ENCODE measurements at places on chromosomes 5 and 9. TPM values are rescaled to one million over a fixed set of nuclear protein-coding genes. Genes with fewer than 3 reads are reported as not detected.

GRCh38 chr5:132221781-132222648 lies 5.6 kb downstream of the P4HA2 start:
- H3K36me3 ChIP-seq = no peaks in the 10 kb centered on the region
- H3K27ac ChIP-seq = peak overlapping the region; percentile 20
- no peak overlapping the region for H3K4me3 ChIP-seq
- H3K4me1 ChIP-seq = peaks cover 11% of the 10 kb centered on the region
- no peaks in the 10 kb centered on the region for H3K27me3 ChIP-seq
- DNase-seq = no peak

Gene CXCL14
- total RNA-seq = not detected

Gene PCDHB14
- total RNA-seq = 0.48 TPM

GRCh38 chr9:1236061-1236460 lies 185.9 kb downstream of the DMRT2 start:
- peaks cover 3% of the 10 kb centered on the region for H3K27me3 ChIP-seq
- H3K36me3 ChIP-seq = no peaks in the 10 kb centered on the region
- no peaks in the 10 kb centered on the region for H3K4me1 ChIP-seq
- no peak overlapping the region for H3K27ac ChIP-seq

DNA sequence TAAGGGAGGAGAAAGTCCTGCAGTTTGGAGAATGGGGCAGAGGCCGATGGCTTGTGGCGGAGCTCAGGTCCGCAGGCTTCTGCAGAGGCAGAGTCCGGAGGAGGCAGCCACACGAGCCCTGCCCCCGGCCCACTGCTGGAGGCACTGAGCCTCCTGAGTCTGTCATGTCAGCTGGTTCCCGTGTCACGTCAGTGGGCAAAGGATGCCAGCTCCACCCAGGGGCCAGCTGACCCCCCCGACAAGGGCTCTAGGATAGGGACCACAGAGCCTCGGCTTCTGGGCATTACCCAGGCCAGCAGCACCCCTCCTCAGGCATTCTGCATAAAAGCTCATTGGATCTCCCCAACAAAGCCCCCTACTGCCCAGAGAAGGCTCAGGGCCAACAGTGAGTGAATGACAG lies 8.5 kb downstream of the SH3PXD2B start:
- peaks cover 2% of the 10 kb centered on the region for H3K27me3 ChIP-seq
- H3K4me3 ChIP-seq = no peak overlapping the region
- no peaks in the 10 kb centered on the region for H3K4me1 ChIP-seq
- no peak overlapping the region for H3K27ac ChIP-seq
- H3K36me3 ChIP-seq = no peaks in the 10 kb centered on the region
- DNase-seq = no peak

- peaks cover 27% of the 10 kb centered on the region for H3K4me1 ChIP-seq
- H3K27me3 ChIP-seq = no peaks in the 10 kb centered on the region
- DNase-seq = no peak
- H3K4me3 ChIP-seq = no peak overlapping the region
- no peak overlapping the region for H3K27ac ChIP-seq
- peaks cover 7% of the 10 kb centered on the region for H3K36me3 ChIP-seq
Observed at GRCh38 chr9:278651-279050, 64.0 kb downstream of the DOCK8 start.

- H3K4me3 ChIP-seq = no peak overlapping the region
- H3K36me3 ChIP-seq = no peaks in the 10 kb centered on the region
- no peak for DNase-seq
- no peaks in the 10 kb centered on the region for H3K27me3 ChIP-seq
- no peak overlapping the region for H3K27ac ChIP-seq
- H3K4me1 ChIP-seq = no peaks in the 10 kb centered on the region
Observed at GRCh38 chr9:81607593-81608288, 81.6 kb downstream of the TLE1 start.

Gene PRELID2
- not detected for total RNA-seq

Gene PAEP
- not detected for total RNA-seq

Gene TAF11L5
- not detected for total RNA-seq

DNA sequence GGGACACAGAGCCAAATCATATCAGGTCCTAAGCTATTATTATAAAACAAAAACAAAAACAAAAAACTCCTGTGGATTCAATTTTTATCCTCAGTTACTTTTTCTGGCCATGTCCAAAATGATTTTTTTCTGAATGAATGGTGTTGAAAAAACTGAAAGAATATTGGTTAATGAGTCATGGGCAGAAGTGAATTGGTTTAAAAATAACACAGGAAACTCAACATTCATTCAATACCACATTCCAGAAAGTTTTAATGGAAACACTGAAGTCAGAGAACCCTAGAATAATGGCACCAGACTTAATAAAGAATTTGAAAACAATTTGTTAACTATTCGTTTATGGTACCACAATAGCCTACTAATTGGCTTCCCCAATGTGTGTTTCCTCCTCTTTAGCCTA lies 102.4 kb upstream of the CDH9 start:
- no peaks in the 10 kb centered on the region for H3K27me3 ChIP-seq
- no peak overlapping the region for H3K27ac ChIP-seq
- H3K4me1 ChIP-seq = no peaks in the 10 kb centered on the region

Gene QRFP
- not detected for total RNA-seq

DNA sequence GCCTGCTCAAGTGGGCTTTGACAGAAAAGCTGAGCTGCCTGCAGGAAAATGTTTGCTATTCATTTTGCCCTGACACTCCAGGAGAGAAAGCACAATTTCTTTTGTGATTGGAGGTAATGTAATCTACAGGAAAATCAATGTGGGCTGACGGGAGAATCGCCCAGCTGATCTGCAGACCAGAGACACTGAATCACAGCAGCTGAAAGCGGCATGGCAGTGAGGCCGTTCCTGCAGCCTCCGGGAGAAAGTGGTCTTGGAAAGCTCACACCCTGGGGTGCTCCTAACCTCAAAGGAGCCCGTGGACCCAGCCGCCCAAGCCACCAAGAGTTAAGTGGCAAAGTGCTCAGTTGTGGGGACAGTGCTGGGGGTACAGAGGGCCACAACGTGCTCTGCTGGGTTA lies 593.6 kb downstream of the BNC2 start:
- no peak for DNase-seq
- no peak overlapping the region for H3K27ac ChIP-seq
- no peaks in the 10 kb centered on the region for H3K36me3 ChIP-seq
- H3K4me3 ChIP-seq = no peak overlapping the region
- no peaks in the 10 kb centered on the region for H3K27me3 ChIP-seq

- H3K4me3 ChIP-seq = no peak overlapping the region
- no peak overlapping the region for H3K27ac ChIP-seq
- no peaks in the 10 kb centered on the region for H3K4me1 ChIP-seq
- no peaks in the 10 kb centered on the region for H3K36me3 ChIP-seq
- H3K27me3 ChIP-seq = no peaks in the 10 kb centered on the region
Observed at GRCh38 chr9:8572209-8572608, 772.6 kb upstream of the DMAC1 start.

DNA sequence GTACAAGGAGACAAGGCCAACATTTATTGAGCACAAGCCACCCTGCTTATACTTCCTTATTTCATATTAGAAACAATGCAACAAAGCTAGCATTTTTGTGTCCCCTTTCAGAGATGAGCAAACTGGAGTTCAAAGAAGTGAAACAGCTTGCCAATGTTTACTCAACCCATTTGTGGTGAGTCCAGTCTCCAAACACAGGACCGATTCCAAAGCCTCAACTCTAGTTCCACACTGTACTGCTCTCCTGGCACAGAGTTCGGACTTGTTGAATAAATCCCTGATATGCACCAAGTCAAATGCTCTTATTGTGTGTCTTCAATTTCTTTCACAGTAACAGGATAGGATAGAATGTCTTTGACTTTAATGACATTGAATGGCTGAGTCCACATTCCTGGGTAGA lies 604.8 kb upstream of the BRINP1 start:
- H3K27ac ChIP-seq = no peak overlapping the region
- H3K4me3 ChIP-seq = no peak overlapping the region
- DNase-seq = no peak
- no peaks in the 10 kb centered on the region for H3K27me3 ChIP-seq
- H3K4me1 ChIP-seq = no peaks in the 10 kb centered on the region

Gene PCDHGA3
- total RNA-seq = not detected

- no peaks in the 10 kb centered on the region for H3K36me3 ChIP-seq
- H3K4me3 ChIP-seq = no peak overlapping the region
- DNase-seq = no peak
Observed at GRCh38 chr5:124581738-124582560, 164.5 kb downstream of the ZNF608 start.

Gene ERMP1
- 27.4 TPM for total RNA-seq

- DNase-seq = no peak
- H3K27ac ChIP-seq = no peak overlapping the region
- H3K4me1 ChIP-seq = no peaks in the 10 kb centered on the region
- H3K27me3 ChIP-seq = no peaks in the 10 kb centered on the region
- no peak overlapping the region for H3K4me3 ChIP-seq
Observed at GRCh38 chr5:105581988-105582690, 2019.5 kb upstream of the NUDT12 start.

Gene NRARP
- 1.4 TPM for total RNA-seq

Gene DIMT1
- total RNA-seq = 48.6 TPM

Gene PALM2AKAP2
- total RNA-seq = not detected

Gene WNT8A
- not detected for total RNA-seq

DNA sequence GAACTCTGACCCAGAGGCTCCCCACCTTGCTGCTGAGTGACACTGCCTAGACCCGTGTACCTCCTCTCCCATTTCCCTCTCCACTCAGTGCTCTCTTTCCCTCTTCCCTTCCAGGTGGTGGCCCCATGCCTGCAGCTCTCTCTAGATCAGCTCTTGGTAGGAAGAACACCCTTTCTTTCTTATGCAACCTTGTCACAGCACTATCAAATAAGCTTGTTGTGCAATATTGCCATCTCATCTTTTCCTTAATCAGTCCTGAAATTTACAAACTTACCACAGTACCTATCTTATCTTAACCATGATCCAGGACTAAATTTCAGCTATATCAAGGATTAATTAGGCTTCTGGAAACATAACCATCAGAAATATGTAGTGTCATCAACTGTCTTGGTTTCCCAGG lies 88.6 kb downstream of the ZFAND5 start:
- H3K36me3 ChIP-seq = no peaks in the 10 kb centered on the region
- H3K27ac ChIP-seq = no peak overlapping the region
- H3K4me1 ChIP-seq = peaks cover 4% of the 10 kb centered on the region
- H3K27me3 ChIP-seq = no peaks in the 10 kb centered on the region

Gene UCK1
- total RNA-seq = 23.5 TPM

DNA sequence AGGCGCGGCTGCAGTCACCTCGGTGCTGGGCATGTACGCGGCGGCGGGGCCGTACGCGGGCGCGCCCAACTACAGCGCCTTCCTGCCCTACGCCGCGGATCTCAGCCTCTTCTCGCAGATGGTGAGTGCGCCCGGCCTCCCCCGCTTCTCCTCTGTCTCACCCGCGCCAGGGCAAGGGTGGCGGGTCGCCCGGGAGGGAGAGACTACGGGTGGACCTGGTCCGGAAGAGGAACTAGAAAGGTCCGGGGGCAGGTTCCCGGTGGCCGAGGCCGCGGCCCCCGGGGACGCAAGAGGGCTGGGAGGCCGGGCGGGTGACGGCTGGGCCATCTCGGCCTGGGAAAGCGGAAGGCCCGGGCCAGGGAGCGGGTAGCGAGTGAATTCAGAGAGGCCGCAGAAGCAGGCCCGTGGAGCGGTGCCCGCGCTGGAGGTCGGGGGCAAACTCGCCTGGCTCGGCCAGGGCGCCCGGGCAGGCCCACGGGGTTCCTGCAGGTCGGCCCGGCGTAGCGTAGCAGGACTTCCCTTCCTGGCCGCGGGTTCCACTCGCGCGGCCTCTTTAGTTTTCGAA lies 711 bp downstream of the IRX1 start:
- no peak for DNase-seq
- no peaks in the 10 kb centered on the region for H3K4me1 ChIP-seq
- H3K4me3 ChIP-seq = no peak overlapping the region

- DNase-seq = no peak
- H3K4me3 ChIP-seq = no peak overlapping the region
- no peak overlapping the region for H3K27ac ChIP-seq
- H3K4me1 ChIP-seq = peaks cover 8% of the 10 kb centered on the region
- no peaks in the 10 kb centered on the region for H3K27me3 ChIP-seq
- no peaks in the 10 kb centered on the region for H3K36me3 ChIP-seq
Observed at GRCh38 chr5:132177691-132178149, 49.9 kb downstream of the P4HA2 start.

Gene IFNA2
- not detected for total RNA-seq

GRCh38 chr9:114472765-114473446 lies 32.4 kb downstream of the WHRN start:
- DNase-seq = no peak
- no peak overlapping the region for H3K4me3 ChIP-seq
- no peaks in the 10 kb centered on the region for H3K36me3 ChIP-seq
- H3K27ac ChIP-seq = no peak overlapping the region
- H3K4me1 ChIP-seq = no peaks in the 10 kb centered on the region
- no peaks in the 10 kb centered on the region for H3K27me3 ChIP-seq

- H3K27ac ChIP-seq = no peak overlapping the region
- H3K36me3 ChIP-seq = no peaks in the 10 kb centered on the region
- H3K4me3 ChIP-seq = no peak overlapping the region
- no peak for DNase-seq
- no peaks in the 10 kb centered on the region for H3K4me1 ChIP-seq
- H3K27me3 ChIP-seq = no peaks in the 10 kb centered on the region
Observed at GRCh38 chr5:41335596-41336181, 122.4 kb upstream of the C6 start.

GRCh38 chr9:75866273-75866871 lies 24.1 kb upstream of the PCSK5 start:
- H3K36me3 ChIP-seq = no peaks in the 10 kb centered on the region
- H3K27ac ChIP-seq = no peak overlapping the region
- DNase-seq = peak; percentile 86
- no peaks in the 10 kb centered on the region for H3K4me1 ChIP-seq
- H3K27me3 ChIP-seq = no peaks in the 10 kb centered on the region
- no peak overlapping the region for H3K4me3 ChIP-seq

DNA sequence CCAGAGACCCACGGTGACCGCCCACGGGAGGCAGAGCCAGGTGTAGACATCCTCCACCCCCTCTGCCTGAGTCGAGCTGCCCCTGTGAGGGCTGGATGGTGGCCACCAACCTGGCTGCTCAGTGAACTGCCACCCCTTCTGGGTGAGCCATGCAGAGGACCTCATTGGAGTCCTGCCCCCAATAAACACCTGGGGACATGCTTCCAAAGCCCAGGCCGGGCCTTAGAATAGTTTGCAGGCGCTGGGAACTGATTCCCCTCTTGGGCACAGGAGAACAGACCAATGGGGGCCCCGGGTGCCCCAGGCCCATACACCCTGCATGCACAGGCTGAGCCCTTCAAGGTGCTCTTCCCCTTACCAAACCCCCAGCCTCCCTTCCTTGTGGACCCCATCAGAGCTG lies 38.1 kb upstream of the GFPT2 start:
- H3K36me3 ChIP-seq = no peaks in the 10 kb centered on the region
- H3K27ac ChIP-seq = no peak overlapping the region
- H3K4me3 ChIP-seq = no peak overlapping the region
- no peaks in the 10 kb centered on the region for H3K27me3 ChIP-seq
- no peaks in the 10 kb centered on the region for H3K4me1 ChIP-seq

GRCh38 chr5:134578578-134579283 lies 53.3 kb downstream of the JADE2 start:
- H3K36me3 ChIP-seq = peaks cover 45% of the 10 kb centered on the region
- H3K27me3 ChIP-seq = no peaks in the 10 kb centered on the region
- DNase-seq = no peak
- peaks cover 13% of the 10 kb centered on the region for H3K4me1 ChIP-seq
- H3K4me3 ChIP-seq = no peak overlapping the region

GRCh38 chr5:95068289-95068910 lies 216.5 kb downstream of the MCTP1 start:
- DNase-seq = no peak
- H3K36me3 ChIP-seq = no peaks in the 10 kb centered on the region
- H3K27ac ChIP-seq = no peak overlapping the region
- H3K4me3 ChIP-seq = no peak overlapping the region
- H3K27me3 ChIP-seq = no peaks in the 10 kb centered on the region
